ENCODE measurements at places on chromosomes 5 and 9. TPM values are rescaled to one million over a fixed set of nuclear protein-coding genes. Genes with fewer than 3 reads are reported as not detected.

The SOHLH1 gene
- not detected for total RNA-seq

The SELENOP gene
- total RNA-seq, result 86.3 TPM

GRCh38 chr5:121731377-121731776, 120.3 kb upstream of the FTMT start:
- no peak for DNase-seq
- H3K27me3 ChIP-seq, result no peaks in the 10 kb centered on the region
- peaks cover 1% of the 10 kb centered on the region for H3K4me1 ChIP-seq

DNA sequence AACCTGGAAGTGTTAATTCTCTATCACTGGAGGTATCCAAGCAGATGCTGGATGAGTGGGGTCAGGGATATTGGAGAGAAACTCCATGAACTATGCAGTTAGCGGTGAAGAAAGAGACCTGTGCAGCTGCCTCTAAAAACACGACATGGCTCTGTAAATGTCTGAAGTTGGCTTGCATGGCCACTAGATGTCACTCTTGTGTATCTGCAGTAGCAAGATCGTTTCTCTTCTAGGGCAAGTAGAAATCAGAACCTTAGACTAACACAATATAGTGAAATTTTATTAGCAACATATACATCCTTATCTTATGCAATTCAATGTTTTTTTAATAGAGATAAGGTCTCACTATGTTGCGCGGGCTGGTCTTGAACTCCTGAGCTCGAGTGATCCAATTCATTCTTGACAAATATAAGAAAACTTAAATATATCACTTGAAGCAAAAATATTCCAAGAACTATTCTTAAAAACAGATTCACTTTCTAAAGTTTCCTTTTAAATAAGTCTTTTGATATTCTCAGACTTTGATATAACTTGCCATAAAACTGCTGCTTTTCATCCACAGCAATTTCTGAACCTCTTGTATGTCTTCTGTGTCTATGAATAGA, 2.9 kb downstream of the OR2S2 start:
- peaks cover under 1% of the 10 kb centered on the region for H3K4me1 ChIP-seq
- peaks cover 46% of the 10 kb centered on the region for H3K27me3 ChIP-seq
- DNase-seq, result no peak

DNA sequence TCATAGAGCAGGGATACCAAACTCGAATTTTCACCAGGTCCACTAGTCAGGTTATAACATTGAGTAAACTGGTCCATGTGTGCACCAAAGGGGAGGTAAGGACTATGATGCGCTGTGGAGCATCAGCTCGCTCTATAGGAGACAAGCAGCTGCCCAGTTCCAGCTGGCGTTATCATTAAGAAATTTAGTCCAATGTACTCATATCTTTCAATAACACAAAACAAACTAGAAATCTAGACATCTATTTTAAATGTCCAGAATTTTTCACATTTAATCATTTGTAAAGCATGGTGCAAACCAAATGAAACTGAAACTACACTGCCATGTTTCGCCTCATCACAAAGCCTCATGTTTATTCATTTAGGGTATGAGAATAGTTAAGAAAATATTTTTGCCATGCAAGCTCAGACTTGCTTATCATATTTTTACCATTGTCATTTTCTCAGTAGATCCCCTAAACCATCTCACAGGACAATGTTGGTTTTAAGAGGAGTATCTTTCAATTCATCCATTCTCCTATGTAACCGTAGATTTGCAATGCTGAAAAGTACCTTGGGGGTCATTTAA, 50.9 kb downstream of the ZNF474 start:
- no peak overlapping the region for H3K27ac ChIP-seq
- peaks cover 4% of the 10 kb centered on the region for H3K27me3 ChIP-seq
- no peak for DNase-seq
- H3K36me3 ChIP-seq, result no peaks in the 10 kb centered on the region
- no peaks in the 10 kb centered on the region for H3K4me1 ChIP-seq
- H3K4me3 ChIP-seq, result no peak overlapping the region

- no peak for DNase-seq
- H3K36me3 ChIP-seq, result peaks cover 16% of the 10 kb centered on the region
- no peaks in the 10 kb centered on the region for H3K27me3 ChIP-seq
Measured at GRCh38 chr5:14503681-14504331, 77.8 kb upstream of the OTULINL start.
